Activated T-helper 1 cell treated with Interleukin-2 at 50 U/mL for 16 hours (primary cell): ENCODE measurements at places on chromosomes 4 and X.

GRCh38 chr4:84338367-84338766, 160.7 kb downstream of the NKX6-1 start:
- no peak for DNase-seq

DNA sequence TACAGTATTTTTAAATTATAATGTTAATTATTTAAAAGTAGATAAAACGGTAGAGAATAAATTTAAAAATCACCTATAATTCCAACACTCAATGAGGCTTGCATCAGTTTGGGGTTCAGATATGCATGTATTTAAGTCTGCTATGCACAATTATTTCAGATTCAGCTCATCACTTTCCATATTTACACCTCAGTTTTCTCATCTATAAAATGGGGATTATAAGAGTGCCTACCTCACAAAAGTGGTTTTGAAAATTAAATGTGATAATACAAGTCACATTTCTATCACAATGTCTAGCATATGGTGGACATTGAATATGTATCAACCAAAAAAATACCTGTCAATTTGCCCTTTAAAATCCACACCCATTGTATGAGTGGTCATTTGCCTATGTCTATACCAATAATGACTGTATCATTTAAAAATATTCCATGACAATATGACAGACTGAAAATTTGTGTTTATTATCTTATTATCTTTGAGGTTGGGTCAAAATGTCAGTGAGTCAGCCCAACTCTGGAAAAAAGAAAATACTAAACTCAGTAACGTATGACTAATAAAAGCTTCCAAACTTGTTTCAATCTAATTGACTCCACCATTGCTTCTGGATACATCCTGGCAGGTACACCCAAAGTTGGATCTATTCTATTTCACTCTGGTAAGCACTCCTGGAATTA, 20.8 kb downstream of the OR13H1 start:
- no peak for DNase-seq

DNA sequence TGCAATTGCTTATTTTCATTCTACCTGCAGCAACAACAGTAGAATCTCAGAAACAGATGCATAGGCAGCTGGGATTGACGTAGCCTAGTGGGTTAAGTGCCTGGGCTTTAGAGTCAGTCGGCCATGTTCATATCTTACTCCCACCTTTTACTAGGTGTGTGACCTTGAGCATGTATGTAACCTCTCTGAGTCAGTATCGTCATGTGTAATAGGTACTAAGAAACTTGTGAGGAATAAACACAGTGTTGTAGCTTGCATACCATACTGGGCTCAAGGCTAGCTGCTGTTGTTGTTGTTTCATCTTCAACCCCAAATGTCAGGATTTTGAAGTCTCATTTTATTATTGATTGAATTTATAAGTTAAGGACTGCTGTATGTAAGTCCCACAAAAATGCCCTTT, 14.2 kb downstream of the RAB9A start:
- DNase-seq = no peak

GRCh38 chr4:96228463-96228862, 388.6 kb downstream of the PDHA2 start:
- no peak for DNase-seq

GRCh38 chr4:107060388-107060787, 24.3 kb upstream of the DKK2 start:
- no peak for DNase-seq

GRCh38 chr4:113708250-113708649, 53.3 kb downstream of the CAMK2D start:
- no peak for DNase-seq

- DNase-seq = no peak
Measured at GRCh38 chr4:138775890-138776289, 239.7 kb upstream of the NOCT start.

- no peak for DNase-seq
Measured at GRCh38 chrX:42085836-42086235, 162.5 kb upstream of the CASK start.

GRCh38 chrX:38435130-38435529, 82.7 kb downstream of the OTC start:
- no peak for DNase-seq

- no peak for DNase-seq
Measured at GRCh38 chrX:70479922-70480659, 35.5 kb downstream of the DLG3 start.

DNA sequence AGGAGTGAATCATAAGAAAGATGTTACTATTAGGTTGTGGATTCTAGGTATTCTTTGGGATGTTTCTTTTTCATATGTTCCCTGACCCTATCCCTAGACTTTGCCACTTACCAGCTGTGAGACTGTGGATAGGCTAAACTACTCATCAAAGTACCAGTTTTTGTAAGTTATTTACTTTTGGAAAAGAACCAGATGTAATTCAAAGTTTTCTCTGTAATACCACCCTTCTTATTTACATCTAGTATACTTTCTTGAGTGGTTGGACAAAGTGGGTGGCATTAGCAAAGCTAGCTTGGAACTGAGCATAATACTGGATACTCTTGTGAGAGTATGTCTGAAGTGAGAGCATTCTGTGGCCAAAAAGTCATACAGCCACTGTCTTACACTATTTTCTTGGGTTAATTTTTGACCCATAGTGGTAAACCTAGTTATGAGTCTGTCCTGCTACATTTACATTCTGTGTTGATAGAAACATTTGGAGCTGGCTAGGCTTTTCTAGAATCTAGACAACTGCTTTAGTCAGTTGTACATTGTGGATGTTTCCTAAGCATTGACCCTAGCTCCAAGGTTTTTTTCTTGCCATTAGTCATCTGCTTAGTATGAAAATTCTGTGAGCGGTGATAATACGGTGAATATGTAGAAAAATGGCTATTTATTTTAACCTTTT, 41.7 kb downstream of the KDM6A start:
- no peak for DNase-seq
